ENCODE measurements at places on chromosomes 6 and 20.
A peak's percentile ranks its signal among the peaks of the same experiment; 100 is the strongest.

DNA sequence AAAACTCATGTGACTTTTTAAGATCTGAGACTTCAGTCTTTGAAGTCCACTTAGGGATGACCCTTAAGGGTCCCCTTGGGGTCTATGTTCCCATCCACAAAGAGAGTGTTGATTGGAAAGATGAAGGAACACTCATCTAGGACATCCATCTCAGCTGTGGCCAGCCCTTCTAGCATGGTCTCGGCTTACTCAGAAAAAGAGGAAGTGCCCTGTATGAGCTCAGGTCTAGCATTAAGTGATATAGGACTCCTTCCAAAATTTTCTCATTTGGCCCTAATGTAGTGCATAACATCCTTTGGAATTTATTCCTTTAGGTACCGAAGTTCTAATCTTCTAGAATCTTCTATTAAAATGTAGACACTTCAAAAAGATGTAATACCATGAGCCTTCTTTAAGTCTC lies 77.4 kb downstream of the NDUFAF5 start:
- no peak for DNase-seq

DNA sequence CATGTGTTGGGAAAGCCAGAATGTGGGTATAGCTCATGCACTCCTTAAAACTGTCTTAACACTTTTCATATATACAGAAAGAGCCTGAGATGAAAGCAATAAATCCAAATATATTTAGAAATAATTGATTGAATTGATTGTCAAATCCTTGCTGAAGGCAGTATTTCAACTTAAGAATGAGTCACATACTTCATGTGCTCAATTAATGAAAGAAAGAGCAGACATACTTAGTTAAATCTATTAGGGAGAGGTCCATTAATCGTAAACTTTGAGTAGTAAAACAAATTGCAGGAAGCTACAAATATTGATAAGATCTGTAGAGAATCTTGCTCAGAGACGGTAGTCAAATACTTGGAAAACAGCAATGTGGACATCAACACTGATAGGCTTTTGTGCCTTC lies 261.6 kb upstream of the THEMIS start:
- DNase-seq = no peak

- DNase-seq = peak; percentile 29
Observed at GRCh38 chr6:117072781-117073180, 192.6 kb upstream of the VGLL2 start.

DNA sequence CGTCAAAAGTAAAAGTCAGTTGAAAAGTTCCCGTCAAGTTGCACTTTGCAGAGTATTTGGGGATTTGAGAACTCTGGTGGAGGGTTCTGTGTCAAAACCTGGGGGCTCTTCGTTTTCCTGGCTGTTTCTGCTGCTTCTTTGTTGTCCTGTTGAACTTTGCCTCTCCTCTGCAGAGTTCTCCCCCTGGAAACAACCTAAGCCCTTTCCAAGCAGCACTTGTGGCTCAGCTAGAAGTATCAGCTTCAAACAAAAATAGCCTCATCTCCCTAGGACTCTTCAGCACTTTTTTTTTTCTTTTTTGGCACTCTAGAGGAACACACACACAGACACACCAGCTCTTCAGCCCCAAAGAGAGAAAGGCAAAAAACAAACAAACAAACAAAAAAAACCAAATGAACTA lies at the start of gene TRDN:
Gene TRDN, minus strand, starts transcription at position 169 of the 400 bp plus-strand sequence. CDS start 175 bp downstream, outside the sequence.
- no peak for DNase-seq

DNA sequence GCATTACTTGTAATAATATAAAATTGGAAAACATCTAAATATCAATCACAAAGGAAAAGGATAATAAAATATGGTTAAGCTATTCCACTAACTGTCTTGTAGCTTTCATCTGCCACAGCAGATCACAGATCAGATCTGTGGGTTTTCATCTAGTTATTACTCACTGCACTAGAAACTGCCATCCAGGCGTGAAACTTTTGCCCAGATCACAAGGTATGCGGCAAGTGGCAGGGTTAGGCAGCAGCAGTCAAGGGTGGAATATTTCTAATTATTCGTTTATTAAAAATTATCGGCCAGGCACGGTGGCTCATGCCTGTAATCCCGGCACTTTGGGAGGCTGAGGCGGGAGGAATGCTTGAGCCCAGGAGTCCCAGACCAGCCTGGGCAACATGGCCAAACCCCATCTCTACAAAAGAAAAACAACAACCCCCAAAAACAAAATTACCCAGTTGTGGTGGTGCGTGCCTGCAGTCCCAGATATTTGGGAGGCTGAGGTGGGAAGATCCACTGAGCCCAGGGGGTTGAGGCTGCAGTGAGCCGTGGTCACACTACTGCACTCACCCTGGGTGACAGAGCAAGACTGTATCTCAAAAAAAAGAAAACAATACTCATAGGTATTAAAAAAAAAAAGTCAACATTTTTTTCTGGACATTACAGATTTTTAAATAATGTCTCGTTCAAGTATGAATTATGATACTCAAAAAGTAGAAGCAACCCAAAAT lies 32.1 kb downstream of the BEND3 start:
- no peak for DNase-seq

GRCh38 chr6:50353603-50354002 lies 303.9 kb upstream of the DEFB112 start:
- DNase-seq = peak; percentile 9

DNA sequence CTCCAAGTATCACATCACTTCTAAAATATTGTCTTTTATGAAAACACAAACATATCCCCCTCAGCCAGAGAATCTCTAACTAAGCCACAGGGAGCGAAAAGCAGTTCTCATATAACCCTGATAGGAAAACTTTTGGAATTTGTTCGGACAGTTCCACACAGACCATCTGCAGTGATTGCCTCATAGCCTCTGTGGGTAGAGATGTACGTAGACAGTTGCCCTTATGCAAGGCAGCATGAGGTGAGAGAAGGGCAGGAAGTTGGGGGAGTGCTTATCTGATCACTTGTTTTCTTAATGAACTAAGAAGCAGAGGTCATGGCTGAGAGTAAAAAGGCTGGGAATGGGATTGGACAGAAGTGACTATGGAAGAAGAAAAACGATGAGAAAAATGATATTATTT lies 39.6 kb downstream of the SLC23A2 start:
- DNase-seq = no peak

GRCh38 chr6:155958550-155958949 lies 502.9 kb upstream of the NOX3 start:
- DNase-seq = no peak

GRCh38 chr6:164098857-164099267 lies 684.3 kb downstream of the QKI start:
- no peak for DNase-seq

DNA sequence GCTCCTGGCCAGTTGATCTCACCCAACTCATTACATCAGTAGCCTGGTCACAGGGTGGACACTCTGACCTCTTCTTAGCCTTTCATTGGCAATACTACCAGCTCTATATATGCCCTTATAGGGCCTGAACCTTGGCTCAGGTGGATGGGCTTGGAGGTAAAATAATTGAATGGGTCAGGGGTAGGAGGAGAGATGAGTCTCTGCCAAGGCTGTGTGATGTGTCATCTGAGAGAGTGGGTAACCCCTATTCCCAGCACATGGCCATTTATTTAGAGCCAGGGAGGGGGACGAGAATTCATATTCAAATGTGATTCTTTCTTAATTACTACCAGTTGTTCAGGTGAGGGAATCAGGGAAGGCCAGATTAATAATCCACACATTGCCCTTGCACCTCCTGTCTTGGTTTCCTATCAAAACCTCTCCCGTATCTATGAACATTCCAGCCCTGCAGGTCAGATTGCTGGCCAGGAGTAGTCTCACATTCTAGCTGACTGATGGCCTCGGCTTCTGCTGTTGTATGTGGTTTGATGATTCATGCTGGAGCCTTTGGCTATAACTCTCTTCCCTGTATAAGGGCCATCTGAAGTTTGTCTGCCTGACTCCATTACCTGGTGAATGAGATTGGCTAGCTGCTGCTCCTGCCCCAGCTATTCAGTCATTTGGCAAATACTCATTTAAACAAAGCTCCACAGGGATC lies 13.4 kb downstream of the C20orf173 start:
- DNase-seq = no peak

All from iPS DF 6.9 (cell line).